CD14-positive monocyte (primary cell): ENCODE measurements at places on chromosomes 7 and 10. TPM values are rescaled to one million over a fixed set of nuclear protein-coding genes. Genes with fewer than 3 reads are reported as not detected.
A peak's percentile ranks its signal among the peaks of the same experiment; 100 is the strongest.

ZNF316 gene
- polyA plus RNA-seq, result 38.4 and 41.1 TPM in 2 replicates

RELN gene
- not detected in 2 replicates for polyA plus RNA-seq

LBX1 gene
- not detected for polyA plus RNA-seq

TMEM184A gene
- polyA plus RNA-seq, result not detected

KIF20B gene
- 3.9 TPM for polyA plus RNA-seq

TNRC18 gene
- 49.9 and 65.2 TPM in 2 replicates for polyA plus RNA-seq

OPALIN gene
- not detected for polyA plus RNA-seq

IFIT2 gene
- polyA plus RNA-seq, result 7.5 and 9.7 TPM in 2 replicates

GRCh38 chr7:144854839-144855424, 19.1 kb upstream of the TPK1 start:
- no peak for DNase-seq

- DNase-seq, result no peak
Observed at GRCh38 chr10:77692782-77693181, 55.2 kb upstream of the KCNMA1 start.

DNA sequence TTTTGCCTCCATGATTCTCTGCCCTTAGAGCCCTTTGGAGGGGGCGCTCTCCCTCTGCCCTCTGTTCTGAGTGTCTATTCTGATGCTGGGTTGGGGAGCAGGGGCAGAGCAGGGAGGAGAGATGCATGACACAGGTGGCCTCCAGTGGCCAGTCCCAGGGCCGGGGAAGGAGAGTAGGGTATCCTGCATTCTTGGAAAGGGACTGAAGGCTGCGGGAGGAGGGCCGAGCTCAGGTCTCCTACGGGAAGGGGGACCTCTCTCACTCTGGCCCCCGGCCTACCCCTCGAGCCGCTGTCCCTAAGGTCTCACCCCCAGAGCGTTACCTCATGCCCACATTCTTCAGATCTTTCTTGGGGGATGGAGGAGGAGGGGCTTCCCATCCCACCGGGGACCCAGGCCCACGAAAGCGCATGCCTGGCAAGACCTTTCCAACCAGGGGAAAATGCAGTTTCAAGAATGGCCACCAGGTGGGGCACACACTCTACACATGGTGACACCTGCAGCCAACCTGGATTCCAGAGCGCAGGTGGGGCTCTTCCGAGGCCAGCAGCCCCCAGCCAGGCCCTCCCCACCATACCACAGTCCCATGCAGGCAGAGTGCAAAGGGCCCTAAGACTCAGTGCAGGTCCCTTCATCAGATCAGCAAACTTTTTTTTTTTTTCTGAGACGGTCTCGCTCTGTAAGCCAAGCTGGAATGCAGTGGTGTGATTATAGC, 86.4 kb downstream of the MYL10 start:
- DNase-seq, result peak; percentile 25

- DNase-seq, result no peak
Observed at GRCh38 chr10:3741688-3742461, 43.1 kb downstream of the KLF6 start.

- no peak for DNase-seq
Observed at GRCh38 chr7:113873554-113874151, 45.2 kb downstream of the PPP1R3A start.

GRCh38 chr10:23376229-23376655, 31.6 kb upstream of the C10orf67 start:
- DNase-seq, result peak; percentile 95

- DNase-seq, result no peak
Observed at GRCh38 chr7:70455925-70456324, 676.0 kb upstream of the GALNT17 start.

- no peak for DNase-seq
Observed at GRCh38 chr10:132477398-132478340, 59.9 kb upstream of the INPP5A start.

GRCh38 chr7:4076701-4077294, 605.3 kb upstream of the FOXK1 start:
- no peak for DNase-seq

DNA sequence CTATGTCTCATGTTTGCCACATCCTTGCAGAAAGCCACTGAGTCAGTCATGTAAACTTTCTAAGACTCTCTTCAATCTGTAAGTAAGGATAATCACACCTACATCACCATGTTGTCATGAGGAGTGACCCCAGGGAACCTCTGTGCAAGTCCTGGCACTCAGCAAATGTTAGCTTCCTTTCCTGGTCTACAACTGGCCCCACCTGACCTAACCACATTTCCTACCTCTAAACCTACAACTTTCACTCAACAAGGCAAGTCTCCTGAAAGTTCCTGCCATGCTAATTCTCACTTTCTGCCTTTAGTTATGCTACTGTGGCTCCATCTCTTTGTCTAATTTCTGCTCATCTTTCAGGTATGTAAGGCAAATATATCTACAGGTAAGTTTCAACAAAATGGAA, 72.3 kb upstream of the SEM1 start:
- no peak for DNase-seq

- no peak for DNase-seq
Observed at GRCh38 chr10:79321951-79322350, 25.3 kb upstream of the PPIF start.

- no peak for DNase-seq
Observed at GRCh38 chr7:90225181-90225580, 13.6 kb downstream of the STEAP2 start.

DNA sequence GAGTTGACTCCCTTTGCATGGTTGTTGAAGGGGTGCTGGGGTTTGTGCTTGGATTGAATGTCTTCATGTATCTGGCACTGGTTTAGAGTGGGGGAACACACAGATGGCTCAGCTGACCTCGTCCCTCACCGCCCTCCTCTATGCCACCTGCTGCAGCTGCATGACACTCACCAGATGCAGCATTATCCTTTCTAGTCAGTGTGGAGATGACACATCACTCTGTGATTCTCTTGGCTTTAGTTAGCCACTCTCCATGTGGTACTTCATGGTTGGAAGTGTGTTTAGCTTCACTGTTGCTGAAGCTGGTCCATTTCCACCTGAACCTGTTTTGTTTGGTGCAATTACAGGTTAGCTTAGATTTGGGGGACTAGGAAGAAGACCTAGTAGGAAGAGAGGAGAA, 56.3 kb upstream of the BMPER start:
- DNase-seq, result no peak

- no peak for DNase-seq
Observed at GRCh38 chr7:36855330-36855729, 131.0 kb upstream of the AOAH start.

GRCh38 chr7:35646289-35647023, 48.5 kb downstream of the HERPUD2 start:
- DNase-seq, result no peak

- DNase-seq, result no peak
Observed at GRCh38 chr7:100192969-100193368, 15.3 kb downstream of the STAG3 start.

DNA sequence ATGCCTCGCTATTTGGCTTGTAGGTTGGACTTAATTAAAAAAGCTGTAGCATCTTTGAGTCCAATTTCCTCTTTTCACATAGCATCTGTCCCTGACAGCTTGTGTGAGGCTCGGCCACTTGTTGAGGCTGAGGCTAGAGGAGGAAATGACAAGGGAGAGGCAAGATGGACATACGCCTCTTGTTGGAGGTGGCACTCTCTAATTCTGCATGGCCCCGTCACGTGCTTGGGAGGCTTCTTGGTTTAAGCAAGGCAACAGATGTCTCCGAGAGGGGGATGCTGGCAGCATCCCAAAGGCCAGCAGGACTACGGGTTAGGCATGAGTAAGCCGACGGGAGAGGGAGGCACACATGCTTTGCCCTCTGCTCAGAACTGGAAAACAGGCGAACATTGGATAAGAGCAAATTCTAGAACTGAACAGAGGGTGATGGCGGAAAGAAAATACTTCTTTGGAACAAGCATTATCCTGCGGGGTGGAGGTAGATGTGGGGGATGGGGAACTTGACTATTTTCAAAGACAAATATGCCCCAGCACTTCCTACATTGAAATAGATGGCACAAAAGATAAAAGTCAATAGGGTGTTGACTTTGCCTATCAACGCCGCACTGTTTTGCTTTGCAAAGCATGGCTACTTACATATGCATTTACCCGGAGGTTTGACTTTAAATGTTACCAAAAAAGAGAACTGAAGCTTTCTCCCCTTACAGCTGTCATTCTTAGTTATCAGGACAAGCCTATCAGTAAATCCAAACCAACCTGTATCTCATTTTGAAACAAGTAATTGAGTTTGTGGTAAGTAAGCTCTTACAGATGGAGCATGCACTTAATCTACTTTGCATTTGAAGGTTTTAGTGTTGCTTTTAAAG, 94.8 kb downstream of the CHN2 start:
- DNase-seq, result peak; percentile 31

DNA sequence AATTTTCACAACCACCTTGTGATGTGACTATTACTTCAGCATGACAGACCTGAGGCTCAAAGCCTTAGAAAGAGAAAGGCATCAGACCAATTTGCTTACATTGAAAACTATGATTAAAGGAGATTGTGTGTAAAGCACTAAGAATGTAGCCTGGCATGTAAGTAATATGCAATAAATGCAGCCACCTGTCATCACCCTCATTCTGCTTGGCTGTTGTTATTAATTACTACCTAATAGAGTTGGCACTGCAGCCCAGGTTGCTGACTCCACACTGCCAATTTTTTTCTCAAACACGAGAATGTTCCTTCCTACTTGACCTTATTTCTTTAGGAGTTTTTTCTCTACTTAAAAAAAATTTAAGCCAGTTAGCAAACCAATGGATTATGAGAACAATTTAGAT, 61.2 kb upstream of the NPVF start:
- DNase-seq, result no peak
